ENCODE measurements at places on chromosomes 7 and 10. TPM values are rescaled to one million over a fixed set of nuclear protein-coding genes. Genes with fewer than 3 reads are reported as not detected.

The AHR gene
- 33.0 TPM for polyA plus RNA-seq

The NAT16 gene
- polyA plus RNA-seq, result 0.16 TPM

DNA sequence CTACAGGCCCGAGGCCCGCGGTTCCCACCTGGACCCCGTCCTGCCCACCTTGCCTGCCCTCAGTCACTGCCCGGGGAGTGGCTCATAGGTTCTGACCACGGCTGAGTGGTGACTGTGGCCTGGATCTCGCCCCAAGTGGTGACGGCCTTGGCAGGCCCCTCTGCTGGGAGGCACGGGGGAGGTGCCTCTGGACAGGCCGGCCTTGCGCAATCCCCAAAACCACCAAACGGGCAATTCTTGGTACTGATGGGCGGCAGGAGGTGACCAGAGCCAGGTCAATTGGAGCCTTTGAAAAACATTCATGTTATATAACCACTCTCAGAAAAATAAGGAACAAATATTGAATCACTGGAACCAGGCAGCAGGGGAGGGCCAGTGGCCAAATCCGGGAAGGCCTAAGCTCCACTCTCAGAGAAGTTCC lies 83.4 kb downstream of the PRKAG2 start:
- no peak for DNase-seq

The GIMAP7 gene
- polyA plus RNA-seq, result 17.5 TPM

GRCh38 chr10:94292434-94293090 lies 70.2 kb downstream of the NOC3L start:
- DNase-seq, result no peak

The GPER1 gene
- 5.6 TPM for polyA plus RNA-seq

The CUBN gene
- 5.0 TPM for polyA plus RNA-seq

The GPC2 gene
- 18.3 TPM for polyA plus RNA-seq

Measured in left renal pelvis (tissue), 4 donors.